ENCODE measurements at places on chromosomes 6 and 20.

DNA sequence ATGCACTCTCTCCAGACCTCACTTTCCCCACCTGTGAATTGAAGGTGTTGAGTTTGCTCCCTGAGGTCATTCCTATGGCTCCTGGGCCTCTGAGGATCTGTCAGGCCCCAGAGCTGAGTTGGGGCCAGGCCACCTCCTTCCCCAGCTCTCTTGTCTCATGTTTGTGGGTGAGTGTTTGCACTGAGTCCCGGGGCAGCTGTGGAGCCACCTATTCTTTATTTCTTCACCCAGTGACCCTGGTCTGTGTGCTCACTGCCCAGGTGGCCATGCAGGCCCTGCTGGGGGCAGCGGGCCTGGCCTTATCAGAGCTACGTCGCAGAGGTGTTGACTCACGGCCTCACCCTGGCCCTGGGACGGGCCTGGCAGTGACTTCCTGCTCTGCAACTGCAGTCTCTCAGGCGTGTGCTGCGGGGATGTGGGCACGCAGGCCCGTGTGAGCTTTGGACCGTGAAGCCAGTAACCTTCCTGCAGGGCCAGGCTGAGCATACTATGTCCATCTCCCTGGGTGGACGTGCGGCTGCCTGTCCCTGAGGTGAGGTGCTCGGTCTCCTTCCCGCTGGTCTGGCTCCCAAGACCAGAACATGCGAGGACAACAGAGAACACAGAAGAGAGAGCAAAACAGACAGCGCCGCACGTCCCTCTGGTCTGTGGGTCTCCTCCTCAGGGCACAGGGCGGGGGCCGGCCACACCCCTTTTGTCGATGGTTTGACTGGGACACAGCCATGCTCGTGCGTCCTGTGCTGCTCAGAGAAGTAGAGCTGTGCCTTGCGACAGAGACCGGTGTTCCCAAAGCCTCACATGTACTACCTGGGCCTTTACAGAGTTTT lies 12.1 kb downstream of the TMEM181 start:
- DNase-seq, result no peak

- DNase-seq, result no peak
Observed at GRCh38 chr6:137923866-137924653, 57.0 kb downstream of the TNFAIP3 start.

GRCh38 chr6:122408702-122409458 lies 9.4 kb downstream of the HSF2 start:
- no peak for DNase-seq

- no peak for DNase-seq
Observed at GRCh38 chr6:169255643-169256042, 2.0 kb upstream of the THBS2 start.

- no peak for DNase-seq
Observed at GRCh38 chr6:47700053-47700452, 1.7 kb downstream of the ADGRF4 start.

GRCh38 chr20:17943343-17943742 lies 25.3 kb downstream of the SNX5 start:
- no peak for DNase-seq

- DNase-seq, result no peak
Observed at GRCh38 chr20:58244517-58245030, 16.1 kb upstream of the ANKRD60 start.

GRCh38 chr20:57187068-57187634 lies 79.3 kb downstream of the BMP7 start:
- no peak for DNase-seq

DNA sequence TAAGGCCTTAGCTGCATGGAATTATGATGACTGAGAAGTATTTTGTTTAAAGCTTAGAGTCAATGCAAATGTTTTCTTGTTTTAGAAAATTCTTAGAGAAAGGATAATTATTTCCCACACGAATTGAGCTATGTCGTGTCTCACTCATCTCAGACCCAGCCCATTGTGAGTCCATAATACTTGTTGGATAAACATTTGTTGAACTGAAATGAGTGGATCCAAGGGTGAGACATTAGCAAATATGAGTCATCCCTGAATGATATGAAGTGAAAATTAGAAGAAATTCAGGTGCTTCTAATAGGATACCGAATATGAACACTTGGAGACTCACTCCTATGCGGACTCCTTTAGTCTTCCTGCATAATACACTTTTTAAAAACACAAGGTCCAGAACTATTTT lies 41.6 kb upstream of the ARMC2 start:
- DNase-seq, result no peak

GRCh38 chr6:2447931-2448330 lies 202.5 kb upstream of the GMDS start:
- DNase-seq, result no peak

GRCh38 chr20:8721098-8721497 lies 347.8 kb upstream of the PLCB4 start:
- DNase-seq, result peak; percentile 40

- DNase-seq, result no peak
Observed at GRCh38 chr20:52828199-52828598, 144.0 kb upstream of the TSHZ2 start.

DNA sequence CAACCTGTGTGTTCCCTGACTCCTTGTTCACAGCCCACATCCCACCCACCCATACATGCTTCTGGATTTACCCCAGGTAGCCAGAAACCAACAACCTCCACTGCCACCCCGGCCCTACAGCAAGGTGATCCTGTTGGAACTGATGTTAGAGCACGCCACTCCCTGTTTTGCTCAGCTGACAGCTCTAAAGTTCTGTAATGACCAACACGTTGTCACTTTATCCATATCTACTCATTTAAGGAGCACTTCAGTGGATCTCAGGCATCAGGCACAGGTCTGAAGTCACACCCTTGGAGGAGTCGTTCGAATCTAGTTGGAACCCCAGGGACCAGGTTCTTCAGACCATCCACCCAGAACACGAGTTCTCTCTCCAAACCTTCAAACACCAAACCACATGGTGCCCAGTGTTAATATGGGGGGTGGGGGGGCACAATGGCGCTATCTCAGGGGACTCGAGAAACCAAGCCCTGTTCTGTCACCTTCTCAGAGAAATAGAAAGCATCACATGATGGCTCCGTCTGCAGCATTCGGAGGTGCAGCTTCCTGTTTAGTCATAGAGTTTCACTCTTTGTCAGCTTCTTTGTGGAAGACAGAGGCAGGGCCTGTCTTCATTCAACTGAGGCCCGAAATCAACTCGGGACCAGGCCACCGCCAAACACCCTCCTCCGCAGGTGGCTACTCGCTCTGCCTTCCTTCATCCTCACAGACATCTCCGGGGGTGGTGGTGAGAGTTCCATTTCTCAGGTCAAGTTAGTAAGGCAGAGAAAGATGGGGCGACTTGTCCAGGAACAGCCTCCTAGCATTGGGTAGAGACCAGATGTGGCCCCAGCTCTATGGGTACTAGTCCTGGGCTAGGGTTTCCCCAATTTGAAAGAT lies 142.2 kb downstream of the NFATC2 start:
- DNase-seq, result no peak

DNA sequence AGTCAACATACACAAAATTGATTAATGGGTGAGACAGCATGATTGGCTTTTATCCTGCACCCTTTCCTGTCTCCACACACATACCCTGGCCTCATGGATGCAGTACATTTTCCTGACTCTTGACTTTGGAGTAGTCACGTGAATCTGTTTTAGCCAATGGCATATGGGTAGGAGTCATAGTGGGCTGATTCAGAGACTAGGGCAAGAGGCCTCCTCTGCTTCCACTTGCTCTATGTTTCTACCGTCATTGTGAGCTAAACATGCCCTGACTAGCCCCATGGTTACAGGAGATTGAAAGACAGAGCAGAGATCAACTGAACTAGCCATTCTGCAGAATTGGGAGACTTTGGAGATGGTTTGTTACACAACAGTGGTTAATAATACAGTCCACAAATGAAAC lies 850.0 kb downstream of the DHX35 start:
- DNase-seq, result no peak

- no peak for DNase-seq
Observed at GRCh38 chr6:99458319-99458718, 33.2 kb upstream of the PNISR start.

DNA sequence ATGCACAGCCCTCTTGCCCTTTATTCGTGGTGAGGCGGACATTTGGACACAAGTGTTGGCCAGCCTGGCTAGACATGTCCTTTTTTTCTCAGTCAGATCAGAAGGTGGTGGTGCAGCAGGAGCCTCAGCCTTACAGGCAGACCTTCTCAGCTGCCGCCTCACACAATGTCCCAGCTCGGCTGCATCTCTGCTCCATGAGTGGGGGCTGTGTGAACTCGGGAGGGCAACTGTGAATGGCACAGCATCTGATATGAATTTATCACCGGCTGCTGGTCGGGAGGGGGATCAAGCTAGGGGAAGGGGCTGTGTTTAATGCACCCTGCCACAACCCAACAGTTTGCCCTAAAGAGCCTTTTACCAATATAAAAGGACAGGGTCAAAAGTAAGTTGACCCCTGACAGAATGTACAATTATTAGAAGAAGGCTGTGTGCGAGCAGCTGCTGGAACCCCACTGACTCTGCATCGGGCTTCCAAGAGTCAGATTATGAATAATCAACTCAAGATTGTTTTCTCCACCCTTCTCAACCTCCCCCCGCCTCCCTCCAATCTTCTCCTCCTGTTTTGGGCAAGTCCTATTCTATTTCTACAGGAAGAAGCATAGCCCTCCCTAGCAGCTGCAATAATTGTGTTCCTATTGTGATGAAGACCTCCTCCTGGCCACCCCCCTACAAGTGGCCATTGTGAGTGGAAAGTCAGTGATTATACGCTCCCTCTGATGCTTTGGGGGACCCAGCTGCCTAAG lies 245.2 kb downstream of the PKHD1 start:
- DNase-seq, result no peak

DNA sequence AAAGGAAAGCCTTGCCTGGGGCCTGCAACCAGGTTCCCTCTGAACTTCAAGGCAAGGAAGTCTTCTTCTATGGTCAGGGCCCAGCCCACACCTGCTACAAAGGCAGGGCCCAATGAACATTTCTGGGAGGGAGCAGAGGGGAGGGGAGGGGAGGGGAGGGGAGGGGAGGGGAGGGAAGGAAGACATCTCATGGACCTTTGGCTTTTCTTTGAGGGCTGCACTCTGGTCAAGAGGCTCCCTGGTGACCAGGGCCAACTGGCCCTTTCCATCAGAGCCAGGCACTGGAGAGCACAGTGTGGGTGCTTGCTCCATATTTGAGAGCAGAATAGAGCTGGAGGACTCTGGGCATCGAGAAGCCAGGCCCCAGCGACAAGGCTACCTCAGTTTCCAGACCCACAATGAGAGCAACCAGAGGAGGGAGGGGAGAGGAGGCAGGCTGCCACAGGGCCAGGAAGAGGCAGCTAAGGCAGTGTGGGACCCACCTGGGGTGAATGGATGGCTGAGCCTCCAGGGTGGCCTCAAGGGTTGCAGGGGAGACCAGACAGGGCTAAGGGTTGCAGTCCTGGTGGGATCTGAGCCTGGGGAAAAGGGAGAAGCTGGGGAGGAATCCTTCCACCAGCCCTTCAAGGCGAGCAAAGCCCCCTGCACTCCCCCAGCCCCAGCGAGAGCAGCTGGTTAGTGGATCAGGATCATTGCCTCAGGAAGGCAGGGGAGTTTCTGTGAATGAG lies 84.8 kb downstream of the MRPL14 start:
- no peak for DNase-seq

Data from NCI-H774 (cell line).